ENCODE measurements at places on chromosomes 3 and 15. TPM values are rescaled to one million over a fixed set of nuclear protein-coding genes. Genes with fewer than 3 reads are reported as not detected.

RETNLB gene
- total RNA-seq, result not detected

ZPLD1 gene
- total RNA-seq, result 0.07 TPM

IMPG2 gene
- 0.33 TPM for total RNA-seq

PLA2G4D gene
- total RNA-seq, result not detected

SPINT1 gene
- 1.7 TPM for total RNA-seq

THRB gene
- 0.33 TPM for total RNA-seq

ZIC4 gene
- 0.99 TPM for total RNA-seq

LRRC49 gene
- total RNA-seq, result 5.6 TPM

PRR20G gene
- total RNA-seq, result not detected

CLDN1 gene
- total RNA-seq, result 0.14 TPM

ZNF385D gene
- total RNA-seq, result 0.79 TPM

MYO5C gene
- 6.9 TPM for total RNA-seq

TUSC7 gene
- total RNA-seq, result not detected

ANKRD34C gene
- total RNA-seq, result not detected

SMAD6 gene
- 14.9 TPM for total RNA-seq

ROBO2 gene
- total RNA-seq, result 0.42 TPM

LOXL1 gene
- 4.4 TPM for total RNA-seq

TMEM212 gene
- not detected for total RNA-seq

PDCD6IP gene
- 170 TPM for total RNA-seq

IL16 gene
- total RNA-seq, result 0.20 TPM

GOLGA6L7 gene
- not detected for total RNA-seq

SLC12A1 gene
- not detected for total RNA-seq

EDEM1 gene
- total RNA-seq, result 26.2 TPM

RBMS3 gene
- total RNA-seq, result 49.5 TPM

GADL1 gene
- total RNA-seq, result not detected

GOLGA8R gene
- 1.3 TPM for total RNA-seq

GOLGA6L10 gene
- 0.92 TPM for total RNA-seq

ATP8B4 gene
- not detected for total RNA-seq

GOLGA8S gene
- total RNA-seq, result 0.04 TPM

SCG5 gene
- 0.92 TPM for total RNA-seq

ZNF654 gene
- 13.8 TPM for total RNA-seq

C3orf85 gene
- total RNA-seq, result not detected

TRIM42 gene
- total RNA-seq, result not detected

SFMBT1 gene
- total RNA-seq, result 4.0 TPM

C3orf33 gene
- 2.7 TPM for total RNA-seq

RTP1 gene
- total RNA-seq, result not detected
